ENCODE measurements at places on chromosomes 11 and 22.
A peak's percentile ranks its signal among the peaks of the same experiment; 100 is the strongest.

DNA sequence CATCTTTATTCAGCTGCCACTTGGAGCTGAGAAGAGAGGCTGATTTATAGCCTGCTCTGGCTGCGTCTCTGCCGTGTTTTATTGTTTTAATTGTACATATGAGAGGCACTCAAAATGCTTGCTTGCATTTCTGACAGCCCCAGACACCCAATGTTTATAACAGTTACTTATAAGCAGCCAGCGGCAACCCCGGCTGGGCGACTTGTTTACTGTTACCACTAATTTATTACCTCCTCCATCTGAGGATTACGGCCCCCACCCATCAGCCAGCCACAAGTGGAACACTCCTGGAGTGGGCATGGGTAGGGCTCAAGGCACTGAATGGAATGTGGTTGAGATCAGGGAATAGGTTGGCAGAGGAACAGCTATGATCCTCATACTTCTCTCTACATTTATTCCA lies 61.2 kb downstream of the CLPB start:
- peak; percentile 56 for DNase-seq

GRCh38 chr22:42792909-42793847 lies 63.9 kb downstream of the ARFGAP3 start:
- DNase-seq = no peak

GRCh38 chr11:73894725-73895335 lies 18.0 kb downstream of the PAAF1 start:
- DNase-seq = no peak

DNA sequence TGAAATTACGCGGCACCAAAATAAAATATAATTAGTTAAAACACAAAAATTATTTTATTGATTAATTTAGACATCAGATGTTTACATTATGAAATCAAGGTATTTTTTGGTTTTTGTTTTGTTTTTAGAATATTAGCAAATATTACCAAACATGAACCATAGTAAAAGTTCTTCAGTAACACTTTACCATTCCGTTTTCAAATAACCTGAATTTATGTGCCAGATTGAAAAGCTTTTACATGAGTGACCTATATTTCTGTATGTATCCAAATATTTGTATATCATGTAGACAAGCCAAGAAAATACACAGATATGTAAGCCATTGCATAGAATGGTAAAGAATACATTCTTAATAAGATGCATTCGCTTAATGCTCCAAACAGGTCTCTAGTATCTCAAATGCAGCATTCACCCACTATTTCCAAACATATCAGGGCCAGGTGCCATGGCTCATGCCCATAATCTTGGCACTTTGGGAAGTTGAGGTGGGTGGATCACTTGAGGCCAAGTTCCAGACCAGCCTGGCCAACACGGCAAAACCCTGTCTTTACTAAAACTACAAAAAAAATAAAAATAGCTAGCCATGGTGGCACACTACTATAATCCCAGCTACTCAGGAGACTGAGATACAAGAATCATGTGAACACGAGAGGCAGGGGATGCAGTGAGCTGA lies 102.4 kb upstream of the SERPIND1 start:
- DNase-seq = no peak

DNA sequence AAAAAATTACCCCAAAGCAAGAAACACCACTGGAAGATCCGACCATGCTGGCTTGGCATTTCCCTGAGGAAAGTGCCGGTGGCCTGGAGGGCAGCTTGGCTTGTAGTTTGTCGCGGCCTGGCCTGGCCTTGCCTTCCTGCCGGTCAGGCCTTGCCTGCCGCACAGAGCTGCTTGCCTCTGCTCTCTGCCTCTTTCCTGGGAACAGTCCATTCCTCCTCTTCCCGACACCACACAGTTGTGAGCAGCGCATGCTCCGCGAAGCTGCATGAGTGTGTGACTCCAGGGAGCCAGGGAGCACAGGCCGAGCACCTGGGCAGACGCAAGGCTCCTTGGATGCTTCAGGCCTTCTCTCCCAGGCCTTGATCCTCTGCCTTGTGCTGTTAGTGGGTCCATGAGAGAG lies 19.8 kb downstream of the CTTN start:
- DNase-seq = no peak

DNA sequence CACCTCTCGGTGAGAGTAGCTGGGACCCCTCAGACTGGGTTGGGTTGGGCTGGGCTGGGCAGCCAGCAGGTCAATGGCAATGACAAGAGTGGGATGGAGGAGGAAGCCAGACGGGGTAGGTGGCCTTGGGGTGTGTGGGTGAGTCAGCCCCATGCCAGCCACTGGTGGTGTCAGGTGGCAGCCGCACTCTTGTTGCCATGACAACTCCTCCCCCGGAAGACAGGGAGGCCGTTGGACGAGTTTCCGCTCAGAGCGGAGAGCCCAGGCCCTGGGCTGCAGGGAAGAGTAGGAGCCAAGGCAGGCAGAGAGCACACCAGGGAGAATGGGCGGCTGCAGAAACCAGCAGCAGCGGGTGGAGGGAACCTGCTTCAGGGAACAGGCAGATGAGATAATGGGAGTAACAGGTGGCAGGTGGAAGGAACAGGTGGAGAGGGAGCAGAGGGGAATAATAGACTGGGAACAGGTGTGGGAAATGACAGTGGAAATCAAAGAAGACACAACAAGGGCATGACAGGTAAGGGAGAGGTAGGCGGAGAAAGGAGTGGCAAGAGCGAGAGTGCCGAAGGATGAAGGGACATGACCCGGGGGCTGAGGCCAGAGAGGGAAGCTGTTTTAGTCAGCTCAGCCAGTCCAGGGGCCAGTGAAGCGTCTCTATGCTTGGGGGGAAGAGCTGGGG lies 8.7 kb downstream of the SPTBN2 start:
- DNase-seq = no peak

GRCh38 chr22:49671331-49672013 lies 156.2 kb downstream of the BRD1 start:
- no peak for DNase-seq

DNA sequence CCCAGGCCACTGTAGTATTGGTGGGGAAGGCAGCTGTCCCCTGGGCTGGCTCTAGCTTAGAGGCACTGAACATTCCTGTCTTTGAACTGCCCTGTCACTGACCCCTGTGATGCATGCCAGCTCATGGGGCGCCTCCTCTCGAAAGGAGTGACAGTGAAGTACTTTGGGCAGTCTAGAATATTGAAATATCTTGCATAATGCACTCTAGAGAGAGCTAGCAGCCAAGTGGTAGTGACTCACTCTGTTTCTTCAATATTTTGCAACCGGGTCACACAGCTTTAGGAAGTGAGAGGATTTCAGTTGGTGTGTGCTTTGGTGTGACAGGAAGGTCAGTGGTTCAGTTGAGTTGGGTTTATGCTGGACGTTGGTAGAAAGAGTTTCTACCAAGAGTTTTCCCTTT lies 35.5 kb upstream of the ST14 start:
- DNase-seq = peak; percentile 94

DNA sequence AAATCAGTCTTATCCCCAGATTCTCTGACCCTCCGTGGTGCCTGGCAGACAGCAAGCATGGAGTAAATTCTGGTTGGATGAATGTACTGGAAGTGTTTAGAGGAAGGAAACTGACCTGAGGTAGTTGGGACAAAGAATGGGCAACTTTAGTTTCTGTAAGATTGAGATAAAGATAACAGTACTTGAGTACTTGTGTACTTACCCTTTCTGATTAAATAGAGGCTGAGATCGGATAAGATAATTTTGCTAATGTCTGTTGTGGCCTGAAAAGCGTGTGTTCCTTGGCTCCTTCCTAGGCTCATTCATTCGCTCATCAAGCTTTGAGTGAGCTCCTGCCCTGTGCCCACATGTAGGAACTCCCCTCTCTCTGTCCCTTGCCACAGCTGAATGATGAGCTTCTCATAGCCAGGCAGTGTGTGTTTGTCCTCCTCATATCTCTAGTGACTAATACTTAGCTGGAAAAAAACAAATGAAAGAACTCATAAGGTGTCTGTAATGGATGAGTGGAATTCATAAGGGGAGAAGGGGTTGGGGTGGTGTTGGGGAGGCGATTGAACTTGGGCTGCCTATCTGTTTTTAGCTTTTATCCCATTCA lies 118.1 kb downstream of the DBX1 start:
- peak; percentile 30 for DNase-seq

DNA sequence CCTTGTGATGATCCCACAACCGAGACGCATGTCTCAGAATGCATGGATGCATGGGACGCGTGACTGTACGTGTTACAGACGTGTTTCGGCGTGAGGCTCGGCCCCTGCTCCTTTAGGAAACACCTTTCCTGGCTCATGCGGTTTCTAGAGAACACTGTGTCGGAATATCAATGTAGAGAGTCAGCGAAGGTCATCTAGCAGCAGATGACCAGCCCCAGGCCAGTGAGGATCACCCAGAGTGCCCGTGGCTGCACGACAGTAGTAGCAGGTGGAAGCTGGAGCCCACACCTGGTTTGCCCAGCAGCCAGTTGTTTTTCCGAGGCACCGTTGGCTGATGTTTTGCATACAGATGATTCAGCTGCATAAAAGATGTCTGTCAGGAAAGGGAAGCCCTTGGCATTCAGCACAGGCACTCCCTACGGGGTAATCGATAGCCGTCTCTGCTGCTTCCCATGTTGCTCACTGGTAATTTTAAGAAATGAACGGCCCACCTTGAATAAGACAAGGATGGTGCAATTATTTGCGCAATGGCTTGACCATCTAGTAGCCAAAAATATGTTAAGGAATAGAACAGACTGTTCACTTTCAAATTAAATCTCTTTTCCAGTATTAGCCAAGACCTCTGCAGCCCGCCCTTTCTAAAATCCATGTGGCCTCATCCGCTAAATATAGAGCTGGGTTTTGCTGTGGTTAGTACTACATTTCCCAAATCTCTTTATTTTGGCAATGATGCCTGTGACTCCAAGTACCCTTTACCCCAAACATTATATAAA lies 1.1 kb upstream of the CLTCL1 start:
- no peak for DNase-seq

- no peak for DNase-seq
These were observed 10.5 kb downstream of the EMID1 start for GRCh38 chr22:29216011-29216872.

DNA sequence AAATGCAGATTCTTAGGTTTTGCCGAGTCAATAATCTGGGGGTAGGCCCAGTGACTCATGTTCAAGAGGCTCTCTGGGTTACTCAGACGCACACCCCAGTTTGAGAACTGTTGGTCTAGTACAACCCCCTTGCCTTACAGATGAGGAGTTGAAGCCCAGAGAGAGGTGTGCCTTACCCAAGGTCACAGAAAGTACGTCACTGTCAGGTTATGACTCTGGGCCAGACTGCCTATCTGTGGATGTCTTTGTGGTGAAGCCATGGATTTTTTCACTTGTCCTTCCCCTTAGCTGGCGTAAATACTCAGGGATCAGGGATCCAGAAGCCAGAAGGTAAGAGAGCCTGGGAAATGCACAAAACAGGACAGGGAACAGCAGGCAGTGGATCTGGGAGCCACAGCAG lies 25.2 kb upstream of the NECTIN1 start:
- DNase-seq = no peak

- DNase-seq = peak; percentile 68
These were observed 93.9 kb downstream of the TECTA start for GRCh38 chr11:121194731-121195596.

GRCh38 chr11:80297858-80298632 lies 857.2 kb upstream of the TENM4 start:
- peak; percentile 90 for DNase-seq

GRCh38 chr11:45896422-45896984 lies 10.6 kb downstream of the FREY1 start:
- DNase-seq = no peak

GRCh38 chr11:34758262-34758661 lies 137.4 kb downstream of the EHF start:
- no peak for DNase-seq

- DNase-seq = no peak
These were observed 59.3 kb upstream of the TTC12 start for GRCh38 chr11:113255096-113255495.
